ENCODE measurements at places on chromosomes 5 and 9. TPM values are rescaled to one million over a fixed set of nuclear protein-coding genes. Genes with fewer than 3 reads are reported as not detected.

ADAMTSL2 gene
- 0.85 TPM for total RNA-seq

SPAG8 gene
- total RNA-seq = 0.47 TPM

PCDHB3 gene
- 2.5 TPM for total RNA-seq

OGN gene
- total RNA-seq = 0.97 TPM

BARX1 gene
- total RNA-seq = not detected

GKAP1 gene
- total RNA-seq = 3.4 TPM

GPR150 gene
- not detected for total RNA-seq

SLC6A3 gene
- total RNA-seq = not detected

CCDC171 gene
- 12.4 TPM for total RNA-seq

APBA1 gene
- 15.7 TPM for total RNA-seq

ANKRD18A gene
- 3.1 TPM for total RNA-seq

NR5A1 gene
- not detected for total RNA-seq

NTRK2 gene
- 13.3 TPM for total RNA-seq

UNC5A gene
- not detected for total RNA-seq

ERAP2 gene
- total RNA-seq = 9.0 TPM

PCDHGA11 gene
- total RNA-seq = 14.3 TPM

KIF3A gene
- 5.5 TPM for total RNA-seq

C5orf46 gene
- 104 TPM for total RNA-seq

EXOSC2 gene
- 21.5 TPM for total RNA-seq

EPB41L4B gene
- total RNA-seq = 27.4 TPM

PCDHB9 gene
- 3.2 TPM for total RNA-seq

HEXB gene
- 46.9 TPM for total RNA-seq

GLDC gene
- total RNA-seq = 7.4 TPM

TMEM252 gene
- total RNA-seq = not detected

GPRIN1 gene
- total RNA-seq = 0.24 TPM

ALDH1B1 gene
- 3.3 TPM for total RNA-seq

HTR1A gene
- not detected for total RNA-seq

LHX2 gene
- 1.7 TPM for total RNA-seq

C8G gene
- total RNA-seq = not detected

GPR151 gene
- not detected for total RNA-seq

ORM1 gene
- total RNA-seq = not detected

AHRR gene
- 3.6 TPM for total RNA-seq

TMC1 gene
- total RNA-seq = not detected

HAVCR2 gene
- 2.7 TPM for total RNA-seq

ZNF454 gene
- total RNA-seq = 0.91 TPM

PRR16 gene
- total RNA-seq = 1.1 TPM

Data from suprapubic skin (tissue), 4 donors.